SHP77 treated with DMSO at 0.1 percent for 48 hours (cell line): ENCODE measurements at places on chromosomes 3 and 15.

- no peak for DNase-seq
Measured at GRCh38 chr3:160981217-160981938, 123.8 kb downstream of the B3GALNT1 start.

GRCh38 chr3:38421679-38422336, 31.9 kb upstream of the ACVR2B start:
- DNase-seq: no peak

- peak; percentile 45 for DNase-seq
Measured at GRCh38 chr3:123884203-123884831, at the start of gene MYLK. Gene MYLK, minus strand, starts transcription at chr3:123884332. Its CDS starts 90,491 bp downstream, at chr3:123793841.

DNA sequence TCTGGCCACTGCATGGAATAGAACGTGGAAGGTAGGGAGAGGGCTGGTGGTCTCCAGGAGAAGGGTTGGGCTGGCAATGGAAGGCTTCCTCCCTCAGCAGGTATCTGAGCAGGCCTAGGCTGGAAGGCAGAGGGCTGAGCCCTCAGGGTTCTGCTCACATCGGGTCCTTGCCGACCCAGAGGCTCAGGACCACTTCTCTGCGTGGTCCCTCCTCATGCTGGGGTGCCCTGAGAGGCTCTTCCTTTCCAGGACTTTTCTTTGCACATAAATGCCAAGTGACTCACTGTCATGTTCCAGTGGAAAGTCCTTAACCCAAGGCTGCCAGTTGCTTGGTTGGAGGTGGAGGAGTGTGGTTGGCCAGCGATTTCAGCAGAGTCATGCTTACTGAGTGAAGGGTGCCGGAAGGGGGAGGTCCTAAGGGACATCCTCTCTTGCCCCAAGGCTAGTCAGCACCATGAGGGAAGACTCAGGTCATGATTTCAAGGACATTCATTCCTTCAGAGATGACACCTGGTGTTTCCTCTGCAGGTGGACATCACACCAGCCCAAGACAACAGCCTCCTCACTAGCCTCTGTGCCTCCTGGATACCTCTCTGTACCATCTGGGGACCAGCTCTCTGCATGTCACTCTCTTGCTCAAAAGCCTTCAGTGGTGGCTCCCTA, 8.2 kb downstream of the SLC6A6 start:
- no peak for DNase-seq

DNA sequence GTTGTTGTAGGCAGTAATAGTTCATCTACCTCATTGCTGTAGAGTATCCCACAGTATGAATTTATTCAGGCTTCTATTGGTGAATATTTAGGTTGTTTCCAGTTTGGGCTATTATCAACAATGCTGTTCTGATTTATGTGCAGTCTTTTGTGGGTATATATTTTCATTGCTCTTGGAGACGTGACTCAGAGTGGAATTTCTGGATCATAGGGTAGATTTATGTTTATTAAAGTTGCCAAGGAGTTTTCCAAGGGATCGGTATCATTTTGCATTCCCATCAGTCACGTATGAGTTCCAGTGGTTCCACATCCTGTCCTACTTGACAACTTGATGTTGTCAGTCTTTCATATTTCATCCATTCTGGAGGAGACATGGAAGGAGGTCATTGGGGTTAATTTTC, 8.4 kb upstream of the HRH1 start:
- no peak for DNase-seq

DNA sequence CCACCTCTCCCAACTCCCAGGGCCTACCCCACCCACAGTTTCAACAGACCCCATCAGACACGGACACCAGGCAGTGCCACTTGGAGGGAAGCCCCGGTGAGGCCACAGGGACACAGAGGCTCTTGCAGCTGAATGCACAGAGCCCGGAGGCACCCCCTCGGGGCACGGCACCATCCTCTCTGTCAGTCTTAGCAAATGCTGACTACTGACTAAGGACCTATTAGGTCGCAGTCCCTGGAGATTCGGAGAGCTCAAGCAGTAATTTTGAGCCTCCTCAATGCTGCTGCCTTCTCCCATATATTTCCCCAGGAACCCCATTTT, 79.9 kb downstream of the VGLL4 start:
- no peak for DNase-seq

- no peak for DNase-seq
Measured at GRCh38 chr3:190076136-190076535, 44.6 kb downstream of the P3H2 start.

GRCh38 chr15:77739591-77740378, 107.1 kb upstream of the LINGO1 start:
- DNase-seq: no peak

DNA sequence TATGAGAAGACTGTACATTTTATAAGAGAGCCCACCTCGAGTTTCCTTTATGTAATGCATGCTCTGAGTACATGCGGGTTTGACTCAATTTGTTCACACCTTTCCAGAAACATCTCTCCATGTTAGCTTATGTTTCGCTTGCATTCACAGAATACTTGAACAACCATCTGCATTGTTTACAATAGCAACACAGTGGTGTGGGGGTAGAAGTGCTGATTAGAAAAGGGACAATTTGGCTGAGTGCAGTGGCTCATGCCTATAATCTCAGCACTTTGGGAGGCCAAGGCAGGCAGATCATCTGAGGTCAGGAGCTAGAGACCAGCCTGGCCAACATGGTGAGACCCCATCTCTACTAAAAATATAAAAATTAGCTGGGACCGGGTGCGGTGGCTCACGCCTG, 60.9 kb downstream of the NCEH1 start:
- DNase-seq: no peak

GRCh38 chr3:14428087-14429033, 26.0 kb downstream of the SLC6A6 start:
- no peak for DNase-seq

DNA sequence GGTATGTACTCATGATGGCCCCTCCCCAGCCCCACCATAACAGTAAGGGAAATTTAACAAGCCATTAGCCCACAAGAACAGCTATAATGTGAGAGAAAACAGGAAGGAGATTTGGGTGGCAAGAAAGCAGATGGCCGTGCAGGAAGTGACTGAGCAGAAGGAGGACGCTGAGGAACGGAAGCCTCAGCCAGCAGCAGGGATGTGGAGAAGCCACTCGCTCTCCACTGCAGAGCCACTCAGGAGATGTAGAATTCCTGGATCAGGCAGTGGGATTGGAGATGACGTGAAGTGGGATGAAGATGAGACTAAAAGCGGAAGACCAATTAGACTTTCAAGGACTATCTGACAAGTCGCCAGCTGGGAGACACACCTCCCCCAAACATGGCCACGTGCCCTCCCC, 31.2 kb downstream of the PRR23E start:
- no peak for DNase-seq

DNA sequence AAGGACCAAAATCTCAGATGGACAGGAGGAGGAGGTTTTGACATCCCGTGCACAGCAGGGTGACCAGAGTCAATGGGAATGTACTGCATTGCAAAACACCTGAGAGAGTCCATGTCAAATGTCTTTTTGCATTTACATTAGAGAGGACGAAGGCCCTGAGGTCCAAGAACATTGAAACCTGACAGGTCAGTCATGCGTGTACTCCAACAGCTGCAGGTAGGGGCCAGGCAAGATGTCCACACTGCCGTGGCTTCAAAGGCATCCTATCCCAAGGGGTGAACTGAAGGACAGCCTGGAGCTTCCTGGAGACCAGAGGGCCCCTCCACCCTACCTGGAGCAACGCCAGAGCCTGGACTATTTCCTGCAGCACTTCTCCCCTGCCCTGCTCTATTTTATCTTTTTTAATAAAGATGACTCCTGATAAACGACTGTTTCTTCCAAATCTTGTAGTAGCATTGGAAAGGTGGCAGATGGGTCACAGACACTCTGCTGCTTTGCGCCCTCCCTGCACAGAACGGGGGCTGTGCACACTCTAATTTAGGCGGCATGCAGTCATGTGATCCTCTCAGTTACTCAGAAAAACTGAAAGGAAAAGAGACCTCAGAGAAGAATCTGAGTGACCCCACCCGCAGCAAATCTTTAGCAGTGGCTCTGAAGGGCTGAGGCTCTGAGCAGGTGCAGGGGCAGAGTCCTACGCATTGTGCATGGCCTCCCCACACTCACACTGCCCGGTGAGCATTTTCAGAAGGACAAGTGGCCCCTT, 68.2 kb downstream of the HMCES start:
- no peak for DNase-seq

GRCh38 chr3:160695915-160696327, 19.0 kb downstream of the ARL14 start:
- no peak for DNase-seq

GRCh38 chr3:106126067-106126845, 257.4 kb upstream of the CBLB start:
- no peak for DNase-seq

- DNase-seq: no peak
Measured at GRCh38 chr3:40588406-40588805, 63.6 kb downstream of the ZNF621 start.

GRCh38 chr15:81507831-81508230, 133.8 kb upstream of the TMC3 start:
- DNase-seq: no peak

DNA sequence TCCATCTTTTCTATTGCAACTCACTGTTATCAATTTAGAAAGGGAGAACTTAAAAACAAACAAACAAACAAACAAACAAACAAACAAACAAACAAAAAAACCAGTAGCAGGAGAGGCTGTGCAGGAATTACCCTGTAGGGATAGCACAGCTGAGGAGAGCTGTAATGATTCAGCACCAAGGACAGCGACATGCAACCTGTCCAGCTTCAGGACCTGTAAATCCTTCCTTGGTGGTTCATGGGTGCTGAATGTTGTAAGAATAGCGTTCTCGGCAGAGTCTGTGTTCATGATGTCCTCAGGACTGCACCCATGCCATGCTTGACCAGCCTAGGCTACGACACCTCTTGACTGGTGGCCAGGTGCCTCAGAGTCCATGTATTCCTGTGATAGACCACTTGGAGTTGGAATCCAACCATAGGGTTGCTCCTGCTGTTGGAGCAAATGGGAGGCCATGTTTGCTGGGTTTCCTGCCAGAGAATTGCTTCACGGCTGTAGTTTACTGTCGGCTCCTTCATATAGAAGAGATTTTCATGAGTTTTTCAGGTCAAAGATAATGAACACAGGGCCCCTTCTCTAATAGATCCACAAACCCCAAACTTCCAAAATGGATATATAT, 65.9 kb downstream of the CACNA2D3 start:
- no peak for DNase-seq

DNA sequence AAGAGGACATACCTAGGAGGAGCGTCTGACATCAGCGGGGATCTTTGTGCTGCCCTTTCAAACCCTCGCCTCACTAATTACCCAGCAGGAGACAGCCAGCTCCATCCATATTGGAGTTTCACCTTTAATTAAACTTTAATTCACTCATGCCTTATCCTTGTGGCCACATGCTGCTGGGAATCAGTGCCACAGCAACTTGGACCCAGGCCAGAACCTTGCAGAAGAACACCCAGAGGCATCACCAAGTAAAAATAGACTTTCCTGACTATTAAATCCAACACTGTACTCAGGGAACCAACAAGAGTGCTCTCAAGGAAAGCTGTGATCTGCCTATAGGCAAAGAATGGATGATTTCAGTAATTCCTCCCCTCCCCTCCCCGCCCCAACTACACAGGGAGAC, 23.9 kb downstream of the EIF1B start:
- no peak for DNase-seq

DNA sequence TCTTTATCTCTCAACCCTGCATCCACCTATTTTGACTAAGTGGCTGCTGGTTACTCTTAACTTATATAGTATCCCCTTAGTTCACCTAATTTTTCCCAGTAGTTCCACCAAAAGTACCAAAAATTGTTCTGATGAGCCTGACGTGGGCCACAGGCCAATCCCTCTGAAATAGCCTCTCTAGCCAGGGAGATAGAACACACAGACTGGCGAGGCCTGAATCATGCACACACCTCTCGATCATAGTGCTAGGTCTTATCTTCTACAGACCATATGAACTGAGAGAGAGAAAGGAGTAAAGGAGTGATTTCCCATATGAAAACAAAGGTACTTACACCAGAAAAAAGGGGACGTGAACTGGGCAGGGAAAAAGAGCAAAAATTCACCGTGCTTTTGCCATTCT, 72.5 kb upstream of the ADAMTS9 start:
- DNase-seq: no peak

DNA sequence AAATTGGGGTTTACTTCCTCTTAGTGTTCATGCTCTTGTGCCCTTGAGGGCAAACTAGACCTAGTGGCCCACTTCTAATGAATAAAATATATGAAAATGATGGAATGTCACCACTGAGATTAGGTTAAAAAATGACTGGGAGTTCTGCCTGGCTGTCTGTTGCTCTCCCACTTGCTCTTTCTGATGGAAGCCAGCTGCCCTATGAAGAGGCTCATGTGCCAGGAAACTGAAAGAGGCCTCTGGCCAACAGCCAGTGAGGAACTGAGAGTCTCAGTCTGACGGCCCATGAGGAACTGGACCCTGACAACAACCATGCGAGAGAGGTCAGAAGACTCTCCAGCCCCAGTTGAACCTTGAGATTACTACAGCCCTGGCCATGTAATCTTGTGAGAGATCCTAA, 107.1 kb upstream of the FHIT start:
- DNase-seq: peak; percentile 20

- DNase-seq: no peak
Measured at GRCh38 chr3:23203708-23204330, 692 bp downstream of the UBE2E2 start.

DNA sequence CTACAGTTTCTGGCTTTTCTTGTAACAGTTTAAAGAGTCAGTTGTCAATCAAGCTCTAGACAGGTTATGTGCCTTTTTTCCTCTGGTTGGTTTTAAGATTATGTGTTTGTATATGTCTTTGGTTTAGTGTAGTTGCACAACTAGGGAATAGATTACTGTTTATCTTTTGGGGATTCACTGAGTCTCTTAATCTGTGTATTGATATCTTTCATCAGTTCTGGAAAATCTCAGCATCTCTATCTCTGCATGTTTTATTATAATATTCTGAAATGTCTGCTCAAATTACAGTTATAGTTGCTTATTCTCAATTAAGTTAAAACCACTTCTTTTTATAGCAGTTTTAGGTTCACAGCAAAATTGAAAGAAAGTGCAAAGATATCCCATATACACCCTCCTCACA, 14.3 kb downstream of the DUT start:
- DNase-seq: no peak

- DNase-seq: peak; percentile 72
Measured at GRCh38 chr15:85485956-85486567, 105.7 kb downstream of the AKAP13 start.

DNA sequence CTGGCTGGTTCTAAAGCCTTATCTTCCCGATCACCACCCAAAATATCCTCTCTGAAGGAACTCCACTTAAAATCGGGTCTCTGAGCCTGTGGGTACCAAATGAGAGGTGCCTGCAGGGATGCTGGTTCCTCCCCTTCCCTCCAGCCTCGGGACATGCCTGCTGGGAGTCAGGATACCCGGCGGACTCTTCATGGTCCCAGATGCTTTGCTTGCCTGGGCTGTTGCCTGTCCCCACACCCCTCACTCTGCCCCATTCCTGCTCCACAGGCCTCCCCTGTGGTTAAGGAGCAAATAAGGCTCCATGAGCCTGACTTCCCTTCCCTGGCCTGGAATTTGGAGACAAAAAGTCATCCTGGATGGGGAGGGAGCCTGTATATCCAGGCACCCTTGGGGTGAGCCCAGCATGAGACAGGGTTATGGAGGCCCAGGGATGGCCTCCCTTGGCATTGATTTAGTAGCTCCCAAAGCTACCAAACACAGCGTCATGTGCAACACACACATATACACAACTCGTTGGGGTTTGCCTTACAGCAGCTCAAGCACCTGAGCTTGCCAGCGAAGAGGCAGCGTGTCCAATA, 12.3 kb upstream of the CORO2B start:
- DNase-seq: no peak
